ENCODE measurements at places on chromosomes 5 and 9.

- no peak for DNase-seq
These were observed 849 bp upstream of the IFT74 start for GRCh38 chr9:26955222-26955903.

DNA sequence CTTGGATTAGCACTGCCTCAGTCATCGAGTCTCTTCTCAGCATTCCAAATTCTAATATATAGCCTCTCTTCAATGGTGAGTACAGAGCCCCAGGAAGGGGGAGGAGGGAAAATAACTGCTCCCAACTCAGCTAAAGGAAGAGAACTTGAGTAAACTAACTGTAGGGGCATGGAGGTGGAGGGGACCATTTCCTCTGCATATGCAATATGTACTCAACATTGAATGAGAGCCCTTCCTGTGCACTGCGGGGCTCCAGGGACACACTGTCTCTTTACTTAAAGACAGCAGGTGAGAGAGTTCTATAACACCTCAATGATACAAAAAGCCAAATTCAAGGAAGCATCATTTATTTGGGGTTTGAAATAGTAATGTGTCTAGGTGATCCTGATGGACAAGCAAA lies 75.1 kb downstream of the GNAQ start:
- no peak for DNase-seq

DNA sequence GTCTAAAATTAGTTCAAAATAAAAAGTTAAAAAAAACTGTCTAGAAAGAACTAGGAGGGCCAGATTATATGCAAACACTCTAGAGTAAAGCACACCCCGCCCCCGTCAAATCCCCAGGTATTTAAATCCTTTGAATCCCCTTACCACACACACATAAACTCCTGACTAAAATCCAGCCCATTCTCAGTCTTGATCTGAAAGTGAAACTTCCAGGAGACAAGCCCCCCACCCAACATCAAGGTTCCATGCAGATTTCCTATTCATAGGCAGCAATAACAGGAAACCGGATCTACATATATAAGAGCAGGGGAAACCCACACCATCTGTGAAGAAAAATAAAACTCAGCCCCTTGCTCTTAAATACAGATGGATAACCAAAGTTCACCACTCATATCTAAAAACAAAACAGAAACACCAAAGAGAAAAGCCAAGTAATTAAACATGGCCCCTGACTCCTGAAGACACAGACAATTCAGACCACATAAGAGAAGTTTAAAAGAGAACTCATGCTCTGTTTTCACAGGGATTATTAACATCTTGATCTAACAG lies 42.3 kb downstream of the MARCHF3 start:
- no peak for DNase-seq

DNA sequence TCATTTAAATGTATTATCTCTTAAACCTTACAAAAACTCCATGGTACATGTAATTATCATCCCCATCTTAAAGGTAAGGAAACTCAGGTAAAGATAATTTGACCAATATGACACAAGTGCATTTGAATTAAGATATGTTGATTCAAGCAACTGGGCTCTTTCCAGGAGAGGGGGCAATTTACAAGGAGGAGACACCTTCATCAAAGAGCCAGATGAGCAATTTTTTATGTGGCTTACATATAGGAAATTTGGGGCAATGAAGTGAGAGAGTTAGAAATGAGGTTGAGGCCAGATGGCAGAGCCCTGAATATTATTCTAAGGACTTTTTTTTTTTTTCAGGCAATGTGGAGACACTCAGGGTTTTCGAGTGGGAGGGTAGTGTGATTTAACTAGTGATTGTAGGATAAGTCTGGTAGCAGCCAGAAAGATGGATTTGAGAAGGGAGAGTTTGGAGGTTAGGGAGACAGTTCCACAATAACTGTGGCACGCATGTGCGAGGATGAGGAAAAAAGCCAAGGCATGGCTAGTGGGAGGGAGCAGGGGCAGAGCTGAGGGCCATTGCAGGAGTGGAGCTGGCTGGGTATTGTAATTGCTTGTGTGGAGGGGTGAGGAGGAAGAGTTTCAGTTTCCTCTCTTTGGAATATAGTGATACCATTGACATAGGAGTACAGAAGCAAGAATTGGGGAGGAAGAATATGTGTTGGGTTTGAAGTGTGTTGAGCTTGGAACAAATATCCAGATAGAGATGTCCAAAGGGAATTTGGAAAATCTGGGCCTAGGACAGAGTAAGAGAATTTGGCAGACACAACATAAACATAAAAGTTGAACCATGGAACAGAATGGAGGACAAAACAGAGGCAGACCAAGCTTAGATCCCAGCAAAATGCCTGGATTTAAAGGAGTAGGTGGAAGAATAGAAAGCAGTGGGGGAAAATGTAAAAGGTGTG lies 72.0 kb downstream of the ACTBL2 start:
- DNase-seq = no peak

GRCh38 chr5:123594434-123594833 lies 82.5 kb downstream of the CSNK1G3 start:
- DNase-seq = no peak

DNA sequence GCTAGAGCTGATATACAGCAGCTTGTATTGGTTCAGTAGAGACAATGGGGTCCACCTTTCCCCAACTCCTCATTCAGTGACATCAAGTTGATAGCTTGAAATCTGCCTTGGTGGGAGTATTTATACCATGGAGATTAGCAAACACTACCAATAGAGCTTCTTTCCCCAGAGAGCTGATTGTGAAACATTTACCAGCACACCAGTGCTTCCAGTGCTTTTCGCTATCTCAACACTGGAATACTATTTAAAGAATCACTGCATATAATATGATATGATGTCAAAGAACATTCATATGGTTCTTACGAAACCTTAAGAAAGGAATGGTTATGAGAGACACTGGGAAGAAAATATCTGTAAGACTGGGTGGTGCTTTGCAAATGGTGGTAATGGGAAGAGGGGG lies 21.8 kb upstream of the RNF145 start:
- DNase-seq = no peak

DNA sequence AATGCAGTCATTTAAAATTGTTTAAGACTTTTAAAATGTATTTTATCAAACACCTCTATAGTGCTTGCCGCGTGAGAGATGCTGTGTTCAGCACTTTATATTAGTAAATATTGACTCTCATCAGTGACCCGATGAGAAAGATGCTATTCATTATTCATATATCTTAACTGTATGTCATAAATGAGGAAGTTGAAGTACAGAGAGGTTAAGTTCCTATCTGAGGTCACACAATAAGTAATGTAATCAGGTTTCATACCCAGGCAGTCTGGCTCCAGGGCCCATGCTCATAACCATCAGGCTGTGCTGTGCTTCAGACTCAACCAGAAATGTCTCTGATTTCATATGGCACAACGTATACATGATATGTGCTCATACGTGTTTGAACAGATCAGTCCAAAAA lies 119.0 kb downstream of the SV2C start:
- no peak for DNase-seq

DNA sequence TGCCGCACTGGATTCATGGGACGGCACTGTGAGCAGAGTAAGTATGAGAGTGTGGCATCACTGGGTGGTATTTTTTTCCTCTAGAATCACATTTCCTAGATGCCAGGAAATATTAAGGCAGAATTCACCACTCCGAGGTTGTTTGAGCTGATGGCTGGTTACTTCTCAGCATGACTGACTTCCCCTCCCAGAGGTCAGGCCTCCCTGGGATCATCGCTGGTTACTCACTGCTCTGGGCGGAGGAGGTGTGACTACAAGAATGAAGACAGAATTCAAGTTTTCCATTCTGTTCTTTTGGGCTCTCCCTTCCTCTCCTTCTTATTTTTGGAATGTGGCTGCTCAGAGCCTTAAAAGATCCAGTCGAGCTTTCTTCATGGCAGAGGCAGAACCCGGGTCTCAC lies 76.6 kb upstream of the PRRC1 start:
- no peak for DNase-seq

DNA sequence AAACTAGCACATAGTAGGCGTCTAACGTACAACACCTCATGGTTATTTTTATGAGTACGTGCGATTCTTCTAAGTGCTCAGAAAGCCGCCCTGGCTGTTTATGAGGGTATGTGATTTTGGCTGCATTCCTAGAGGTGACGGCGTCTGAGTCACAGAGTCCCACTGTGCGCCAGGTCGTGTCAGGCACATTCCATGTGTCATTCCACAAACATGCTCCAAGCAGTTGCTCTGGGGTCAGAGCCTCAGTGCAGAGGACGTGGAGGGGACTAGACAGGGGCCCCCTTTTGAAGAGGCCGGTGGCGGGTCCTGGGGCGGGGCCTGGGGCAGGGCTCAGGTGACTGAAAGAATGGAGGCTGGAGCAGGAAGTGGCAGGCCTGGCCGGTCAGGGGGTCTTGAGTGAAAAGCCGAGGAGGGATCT lies 51.9 kb downstream of the NEK6 start:
- DNase-seq = no peak

- DNase-seq = no peak
These were observed 99.9 kb upstream of the ZNF618 start for GRCh38 chr9:113776194-113776593.

- no peak for DNase-seq
These were observed 13.9 kb downstream of the PIK3R1 start for GRCh38 chr5:68229416-68229815.

- DNase-seq = no peak
These were observed 131.2 kb upstream of the LPCAT1 start for GRCh38 chr5:1654786-1655495.

GRCh38 chr9:129210125-129210524 lies 32.1 kb upstream of the IER5L start:
- DNase-seq = no peak

- DNase-seq = no peak
These were observed 7.1 kb upstream of the ORM1 start for GRCh38 chr9:114315723-114316363.

- DNase-seq = no peak
These were observed 151.6 kb downstream of the SYK start for GRCh38 chr9:90953200-90953599.

DNA sequence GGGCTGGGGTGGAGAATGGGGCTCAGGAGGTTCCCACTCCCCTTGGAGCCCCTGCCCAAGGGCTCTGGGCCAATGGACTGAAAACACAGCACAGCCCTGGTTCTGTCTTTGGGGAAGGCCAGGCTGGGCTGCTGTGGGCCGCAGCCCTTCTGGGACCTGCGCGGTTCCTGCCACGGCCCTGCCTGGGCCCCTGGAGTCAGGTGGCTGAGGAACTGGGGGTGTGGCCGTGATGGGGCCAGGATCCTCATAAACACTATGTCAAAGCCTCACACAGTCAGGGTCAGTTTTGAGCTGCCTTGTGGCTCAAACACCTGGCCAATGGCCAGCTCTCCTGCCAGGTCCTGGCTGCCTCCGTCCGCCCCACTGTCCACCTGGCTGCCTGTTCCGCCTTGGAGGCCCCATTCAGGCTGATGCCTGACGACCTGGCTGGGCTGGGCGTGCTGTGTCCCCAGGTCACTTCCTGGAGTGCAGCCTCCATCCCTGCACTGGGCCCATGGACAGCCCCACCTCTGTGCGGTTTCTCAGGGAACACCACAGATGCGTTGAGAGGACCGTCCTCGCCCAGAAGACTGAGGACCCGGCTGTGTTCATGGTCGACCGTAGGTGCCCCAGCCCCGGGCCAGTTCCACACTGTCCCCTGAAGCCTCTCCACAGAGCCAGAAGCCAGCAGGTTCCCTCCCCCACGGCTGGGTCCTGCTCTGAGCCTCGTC lies 27.5 kb downstream of the PAEP start:
- no peak for DNase-seq

- no peak for DNase-seq
These were observed 23.1 kb downstream of the CCNJL start for GRCh38 chr5:160289356-160289651.

GRCh38 chr5:74352256-74352655 lies 288.3 kb downstream of the ENC1 start:
- no peak for DNase-seq

- no peak for DNase-seq
These were observed 72.0 kb downstream of the GPR21 start for GRCh38 chr9:123105490-123105889.

GRCh38 chr9:134101623-134102149 lies 33.9 kb upstream of the BRD3 start:
- DNase-seq = no peak

DNA sequence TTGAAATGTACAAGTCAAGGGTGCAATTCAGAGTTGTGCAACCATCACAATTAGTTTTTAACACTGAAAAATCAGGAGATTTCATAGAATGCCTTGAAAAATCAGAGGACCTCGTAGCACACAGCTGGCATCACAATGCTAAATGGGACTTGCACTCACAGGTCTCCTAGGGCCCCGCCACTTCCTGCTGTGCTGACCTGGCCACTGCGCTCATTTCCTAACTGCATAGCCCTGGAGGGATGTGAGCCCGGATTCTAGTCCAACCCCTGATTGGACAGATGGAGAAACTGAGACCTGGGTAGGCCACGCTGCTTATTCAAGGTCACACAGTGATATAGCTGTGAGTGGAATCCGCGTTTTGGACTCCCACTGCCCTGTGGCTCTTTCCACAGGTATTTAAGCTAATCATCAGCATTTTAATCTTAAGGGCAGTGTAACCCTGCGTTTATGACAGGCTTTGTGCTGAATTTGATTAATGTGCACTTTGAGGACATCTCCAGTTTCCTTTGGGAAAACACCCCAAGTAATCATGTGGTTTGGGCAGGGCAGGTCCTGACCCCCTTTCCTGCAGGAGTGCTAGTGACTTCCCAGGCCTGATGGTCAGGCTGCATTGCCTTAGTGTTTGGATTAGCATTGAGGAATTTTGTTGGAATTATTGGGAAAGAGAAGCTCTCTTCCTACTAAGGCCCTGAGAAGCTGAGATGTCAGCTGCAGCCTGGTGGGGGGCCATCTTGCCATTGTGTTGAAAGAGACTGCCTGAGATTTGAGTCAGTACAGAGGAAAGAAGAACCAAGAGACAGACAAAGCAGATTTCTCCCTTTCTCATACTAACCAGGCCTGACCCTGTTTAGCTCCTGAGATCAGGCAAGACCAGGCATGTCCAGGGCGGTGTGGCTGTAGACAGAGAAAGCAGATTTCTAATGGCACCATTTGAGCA lies 36.2 kb downstream of the STC2 start:
- DNase-seq = peak; percentile 20

- DNase-seq = no peak
These were observed 249.6 kb downstream of the NSG2 start for GRCh38 chr5:174294891-174295620.

GRCh38 chr5:154860123-154860522 lies 1.7 kb downstream of the CNOT8 start:
- no peak for DNase-seq

GRCh38 chr5:35853631-35854030 lies 3.1 kb upstream of the IL7R start:
- DNase-seq = no peak

DNA sequence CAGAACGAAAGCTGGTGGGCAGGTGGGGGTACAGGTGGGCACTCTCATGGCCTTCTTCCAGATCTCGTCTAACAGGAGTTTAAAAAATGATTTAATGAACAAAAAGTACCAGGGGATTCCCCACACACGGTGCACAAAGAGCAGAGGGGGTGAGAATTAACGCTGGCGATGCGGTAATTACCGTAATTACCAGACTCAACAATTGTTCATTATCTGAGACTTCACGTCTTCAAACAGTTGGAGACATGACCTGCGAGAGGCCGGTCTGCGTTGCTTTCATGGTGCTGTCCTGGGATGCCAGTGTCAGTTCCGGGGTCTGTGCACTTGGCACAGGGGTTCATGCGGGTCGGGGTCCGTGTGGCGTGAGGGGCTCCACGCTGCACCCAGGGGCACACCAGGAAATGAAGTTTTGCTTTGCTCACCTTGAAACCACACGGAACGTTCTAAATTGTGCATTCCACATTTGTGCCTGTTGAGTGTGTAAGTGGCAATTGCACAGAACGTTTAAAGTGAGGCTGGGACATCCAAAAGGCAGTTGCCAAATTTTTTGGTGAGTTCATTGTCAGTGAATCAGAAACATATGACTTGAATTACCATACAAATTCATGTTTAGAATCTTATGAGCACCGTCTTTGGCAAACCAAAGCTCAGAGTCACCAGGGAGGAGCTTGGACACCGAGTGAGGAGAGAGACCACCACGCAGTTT lies 256.4 kb upstream of the IRX1 start:
- DNase-seq = no peak

Measured in GM18507 (cell line).